ENCODE measurements at places on chromosomes 3 and 15. TPM values are rescaled to one million over a fixed set of nuclear protein-coding genes. Genes with fewer than 3 reads are reported as not detected.

DNA sequence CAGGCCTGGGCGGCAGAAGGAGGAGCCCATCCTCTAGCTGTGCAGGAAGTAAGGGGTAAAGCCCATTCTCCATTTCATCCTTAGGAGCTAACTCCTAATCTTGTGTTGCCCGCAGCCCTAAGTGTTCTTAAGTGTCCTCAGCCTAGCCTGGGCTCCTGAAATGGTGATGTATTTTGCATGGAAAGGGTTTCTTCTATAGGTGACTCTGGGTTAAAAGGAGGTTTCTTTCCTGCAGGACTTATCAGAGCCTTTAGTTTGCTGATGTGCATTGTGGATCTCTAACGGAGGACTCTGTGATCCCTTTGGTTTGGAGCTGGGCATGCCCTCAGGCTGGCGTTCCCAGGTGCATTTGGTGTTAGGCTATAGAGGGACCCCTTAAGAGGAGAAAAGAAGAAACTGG, 48.5 kb upstream of the TRPM1 start:
- H3K27me3 ChIP-seq = peaks cover 14% of the 10 kb centered on the region
- H3K4me3 ChIP-seq = no peak overlapping the region
- H3K27ac ChIP-seq = no peak overlapping the region
- H3K36me3 ChIP-seq = no peaks in the 10 kb centered on the region
- DNase-seq = no peak
- no peaks in the 10 kb centered on the region for H3K4me1 ChIP-seq

- H3K27me3 ChIP-seq = no peaks in the 10 kb centered on the region
- H3K27ac ChIP-seq = no peak overlapping the region
- no peaks in the 10 kb centered on the region for H3K4me1 ChIP-seq
- no peak overlapping the region for H3K4me3 ChIP-seq
- DNase-seq = no peak
Measured at GRCh38 chr3:108035751-108036150, 55.1 kb downstream of the CD47 start.

GRCh38 chr3:69143612-69144011, 21.2 kb upstream of the LMOD3 start:
- H3K36me3 ChIP-seq = no peaks in the 10 kb centered on the region
- peaks cover 2% of the 10 kb centered on the region for H3K27me3 ChIP-seq
- H3K4me3 ChIP-seq = no peak overlapping the region
- DNase-seq = peak; percentile 4

Gene RMDN3
- 32.6 TPM for total RNA-seq

- H3K27ac ChIP-seq = no peak overlapping the region
- H3K4me3 ChIP-seq = no peak overlapping the region
Measured at GRCh38 chr3:27089068-27089467, 280.1 kb downstream of the NEK10 start.

DNA sequence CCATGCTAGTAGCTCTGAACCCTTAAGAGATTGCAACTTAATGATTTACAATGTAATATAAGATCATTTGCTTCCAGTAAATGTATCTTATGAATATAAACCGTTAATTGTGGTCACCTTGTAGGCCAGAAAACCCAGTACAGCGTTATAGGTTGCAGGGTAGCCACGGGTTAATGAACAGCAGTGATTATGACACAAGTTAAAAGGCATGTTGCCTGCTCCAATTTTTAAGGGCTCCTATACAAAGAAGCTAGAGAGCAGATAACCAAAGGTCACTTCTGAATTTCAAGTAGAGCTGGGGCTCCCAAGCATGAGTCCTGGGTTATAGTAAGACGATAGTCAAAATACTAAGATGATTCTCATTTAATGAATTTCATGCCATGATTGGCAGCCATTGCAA, 13.5 kb downstream of the GUCA1C start:
- no peaks in the 10 kb centered on the region for H3K36me3 ChIP-seq
- no peak overlapping the region for H3K4me3 ChIP-seq
- DNase-seq = peak; percentile 16
- H3K27me3 ChIP-seq = no peaks in the 10 kb centered on the region

DNA sequence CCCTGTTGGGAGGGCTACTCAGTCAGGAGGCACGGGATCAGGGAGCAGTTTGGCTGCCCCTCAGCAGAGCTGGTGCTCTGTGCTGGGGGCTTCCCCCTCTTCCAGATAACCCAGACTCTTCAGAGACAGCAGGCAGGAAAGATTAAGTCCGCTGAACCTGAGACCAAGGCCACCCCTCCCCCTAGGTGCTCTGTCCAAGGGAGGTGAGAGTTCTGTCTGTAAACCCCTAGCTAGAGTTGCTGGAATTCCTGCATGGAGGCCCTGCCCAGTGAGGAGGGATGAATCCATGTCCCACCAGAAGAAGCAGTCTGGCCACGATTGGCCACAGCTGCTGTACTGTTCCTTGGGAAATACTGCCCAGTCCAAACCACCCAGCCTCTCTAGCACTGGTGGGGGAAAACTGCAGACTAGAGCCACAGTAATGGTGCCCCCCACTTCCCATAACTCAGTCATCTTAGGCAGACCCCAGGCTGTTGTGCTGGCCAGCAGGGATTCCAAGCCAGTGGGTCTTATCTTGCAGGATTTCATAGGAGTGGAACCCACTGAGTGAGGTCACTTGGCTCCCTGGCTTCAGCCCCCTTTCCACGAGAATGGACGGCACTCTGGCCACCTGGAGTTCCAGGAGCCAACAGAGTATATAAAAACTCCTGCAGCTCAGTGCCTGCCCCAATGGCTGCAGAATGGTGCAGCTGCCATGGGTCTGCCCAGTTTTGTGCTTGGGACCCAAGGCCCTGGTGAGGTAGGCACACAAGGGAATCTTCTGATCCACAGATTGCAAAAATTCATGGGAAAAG, 42.9 kb downstream of the NPAP1 start:
- no peaks in the 10 kb centered on the region for H3K36me3 ChIP-seq
- H3K4me3 ChIP-seq = no peak overlapping the region
- no peak for DNase-seq
- H3K27ac ChIP-seq = no peak overlapping the region

- no peak overlapping the region for H3K27ac ChIP-seq
- H3K27me3 ChIP-seq = no peaks in the 10 kb centered on the region
- H3K4me3 ChIP-seq = no peak overlapping the region
- peaks cover 1% of the 10 kb centered on the region for H3K4me1 ChIP-seq
Measured at GRCh38 chr3:94167796-94168195, 104.9 kb downstream of the NSUN3 start.

GRCh38 chr3:169886671-169887070, 16.9 kb upstream of the LRRC31 start:
- peak; percentile 46 for DNase-seq
- H3K4me3 ChIP-seq = no peak overlapping the region

Gene NMNAT3
- total RNA-seq = 2.5 TPM

Gene NANOGP8
- total RNA-seq = not detected

Gene TIMMDC1
- total RNA-seq = 116 TPM

- H3K4me3 ChIP-seq = no peak overlapping the region
- H3K4me1 ChIP-seq = no peaks in the 10 kb centered on the region
- no peak overlapping the region for H3K27ac ChIP-seq
- no peak for DNase-seq
- no peaks in the 10 kb centered on the region for H3K36me3 ChIP-seq
Measured at GRCh38 chr3:70000563-70001081, 1.1 kb downstream of the SAMMSON start.

- no peak overlapping the region for H3K27ac ChIP-seq
- no peaks in the 10 kb centered on the region for H3K36me3 ChIP-seq
- H3K4me1 ChIP-seq = no peaks in the 10 kb centered on the region
- no peak overlapping the region for H3K4me3 ChIP-seq
- DNase-seq = no peak
- no peaks in the 10 kb centered on the region for H3K27me3 ChIP-seq
Measured at GRCh38 chr3:18751514-18751913, 326.4 kb upstream of the SATB1 start.

GRCh38 chr3:181326637-181327223, 337.2 kb upstream of the DNAJC19 start:
- no peaks in the 10 kb centered on the region for H3K4me1 ChIP-seq
- no peak overlapping the region for H3K27ac ChIP-seq
- H3K27me3 ChIP-seq = no peaks in the 10 kb centered on the region
- DNase-seq = peak; percentile 9

- no peaks in the 10 kb centered on the region for H3K27me3 ChIP-seq
- no peak overlapping the region for H3K4me3 ChIP-seq
- no peak for DNase-seq
Measured at GRCh38 chr15:63943829-63944680, 102.2 kb downstream of the DAPK2 start.

GRCh38 chr15:58213587-58214338, 75.6 kb downstream of the AQP9 start:
- no peak overlapping the region for H3K27ac ChIP-seq
- H3K27me3 ChIP-seq = no peaks in the 10 kb centered on the region
- no peak for DNase-seq
- no peak overlapping the region for H3K4me3 ChIP-seq
- H3K36me3 ChIP-seq = no peaks in the 10 kb centered on the region

Gene PLSCR2
- not detected for total RNA-seq

Gene CALML4
- 0.26 TPM for total RNA-seq

Gene SHC4
- total RNA-seq = 2.7 TPM

Gene CAV3
- not detected for total RNA-seq

DNA sequence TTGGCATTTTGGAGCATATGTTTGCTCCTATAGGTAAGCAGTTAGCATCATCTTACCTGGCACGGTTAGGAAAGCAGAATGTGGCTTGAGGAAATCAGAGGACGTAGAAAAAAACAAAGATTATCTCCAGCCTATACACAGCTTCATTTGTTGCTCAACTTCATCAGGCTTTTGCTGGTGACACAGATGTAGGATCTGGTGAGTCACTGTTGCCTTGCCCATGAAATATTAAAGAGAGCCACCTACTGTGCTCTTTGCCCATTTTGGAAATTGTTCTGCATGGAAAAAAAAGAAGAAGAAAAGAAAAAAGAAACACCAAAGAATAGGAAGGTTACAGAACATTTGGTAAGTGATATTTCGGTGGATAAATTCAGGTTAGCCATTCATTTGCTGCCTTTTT, 3.8 kb downstream of the IL1RAP start:
- no peak overlapping the region for H3K27ac ChIP-seq
- peak; percentile 64 for DNase-seq
- H3K36me3 ChIP-seq = no peaks in the 10 kb centered on the region
- H3K4me3 ChIP-seq = no peak overlapping the region

- H3K27ac ChIP-seq = no peak overlapping the region
- H3K36me3 ChIP-seq = no peaks in the 10 kb centered on the region
- no peaks in the 10 kb centered on the region for H3K4me1 ChIP-seq
- no peak for DNase-seq
- no peak overlapping the region for H3K4me3 ChIP-seq
Measured at GRCh38 chr15:35330916-35331315, 215.0 kb downstream of the DPH6 start.

Gene PIGX
- total RNA-seq = 13.9 TPM

DNA sequence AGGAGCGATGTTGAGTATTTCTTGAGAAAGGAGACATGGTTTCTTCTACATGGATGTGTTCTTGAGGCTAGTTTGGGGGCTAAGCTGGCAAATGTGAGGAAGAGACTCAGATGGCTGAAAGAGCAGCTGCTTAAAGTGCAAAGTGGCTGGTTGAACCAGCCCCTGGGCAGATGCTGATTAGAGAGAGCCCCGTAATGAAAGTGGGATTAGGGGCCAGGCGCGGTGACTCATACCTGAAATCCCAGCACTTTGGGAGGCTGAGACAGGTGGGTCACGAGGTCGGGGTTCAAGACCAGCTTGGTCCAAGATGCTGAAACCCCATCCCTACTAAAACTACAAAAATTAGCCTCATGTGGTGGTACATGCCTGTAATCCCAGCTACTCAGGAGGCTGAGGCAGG, 75.0 kb upstream of the GCNT3 start:
- no peaks in the 10 kb centered on the region for H3K4me1 ChIP-seq
- no peaks in the 10 kb centered on the region for H3K36me3 ChIP-seq
- H3K4me3 ChIP-seq = no peak overlapping the region
- peaks cover 4% of the 10 kb centered on the region for H3K27me3 ChIP-seq
- no peak overlapping the region for H3K27ac ChIP-seq

DNA sequence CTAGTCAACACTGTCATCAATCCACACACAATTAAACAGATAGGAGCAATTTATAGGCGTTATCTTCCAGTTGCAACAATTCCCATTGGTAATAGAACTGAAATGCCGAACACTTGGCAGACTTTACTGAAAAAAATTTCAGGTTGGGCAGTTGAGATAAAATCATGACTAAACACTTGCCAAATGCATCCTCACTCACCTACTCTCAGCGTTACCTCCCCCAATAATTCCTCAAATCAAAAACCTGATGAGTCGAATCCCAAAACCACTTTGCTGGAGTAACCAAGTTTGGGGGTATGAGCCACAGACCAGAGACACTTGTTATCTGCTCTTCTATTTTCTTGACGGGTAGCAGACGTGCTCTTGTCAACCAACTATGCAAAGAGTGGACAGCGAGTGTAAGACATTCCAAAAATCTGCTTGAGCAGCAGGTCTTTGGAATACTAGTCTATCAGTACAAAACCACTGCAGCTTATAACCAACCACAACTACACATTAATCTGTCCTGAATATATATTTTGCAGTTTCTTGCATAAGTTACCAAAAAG, 30.3 kb downstream of the PPP1R2 start:
- no peaks in the 10 kb centered on the region for H3K27me3 ChIP-seq
- H3K36me3 ChIP-seq = peaks cover 3% of the 10 kb centered on the region
- DNase-seq = no peak
- no peak overlapping the region for H3K27ac ChIP-seq

GRCh38 chr3:14406766-14407165, 4.4 kb downstream of the SLC6A6 start:
- H3K27me3 ChIP-seq = no peaks in the 10 kb centered on the region
- peaks cover 2% of the 10 kb centered on the region for H3K36me3 ChIP-seq
- H3K4me3 ChIP-seq = no peak overlapping the region
- H3K4me1 ChIP-seq = peaks cover 36% of the 10 kb centered on the region

Gene IQCF5
- not detected for total RNA-seq

Gene MYEF2
- 22.6 TPM for total RNA-seq

DNA sequence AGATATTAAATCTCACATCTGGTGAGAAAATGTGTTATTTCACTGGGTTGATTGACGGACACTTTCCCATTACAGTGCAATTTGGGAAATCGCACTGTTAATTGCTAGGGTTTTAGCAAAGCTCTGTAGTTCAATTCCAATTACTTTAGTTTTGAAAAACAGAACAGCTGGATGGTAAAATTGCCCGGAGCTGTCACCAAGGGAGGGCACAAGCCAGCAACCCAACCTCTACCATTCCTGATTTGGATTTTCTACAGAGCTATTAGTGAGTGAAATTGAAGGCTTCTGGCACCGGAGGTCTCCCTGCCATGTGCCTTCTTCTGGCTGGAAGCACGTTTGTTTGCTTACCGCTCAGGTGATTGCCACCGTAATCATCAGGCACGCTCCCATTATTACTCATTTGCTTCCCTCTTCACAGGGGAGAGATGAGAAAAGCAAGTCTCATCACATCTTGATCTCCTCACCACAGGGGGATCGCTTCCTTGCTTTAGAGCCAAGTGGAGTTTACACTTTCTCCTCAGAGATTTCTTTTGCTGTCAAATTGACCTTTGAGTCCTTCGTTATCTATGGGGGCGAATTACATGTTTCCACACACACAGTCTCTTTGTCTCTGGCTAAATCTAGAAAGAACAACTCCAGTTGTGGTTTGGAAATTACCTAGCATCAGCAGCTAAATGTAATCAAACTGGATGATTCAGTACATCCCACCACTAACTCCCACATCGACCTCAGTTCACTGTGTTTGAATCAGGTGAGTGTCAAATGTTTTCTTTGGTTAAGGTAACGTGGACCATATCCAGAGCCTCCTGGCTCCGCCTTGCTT, 421.7 kb upstream of the GOLIM4 start:
- no peak overlapping the region for H3K27ac ChIP-seq
- peak; percentile 16 for DNase-seq
- H3K4me3 ChIP-seq = no peak overlapping the region
- no peaks in the 10 kb centered on the region for H3K36me3 ChIP-seq

- no peak overlapping the region for H3K4me3 ChIP-seq
- no peaks in the 10 kb centered on the region for H3K27me3 ChIP-seq
- no peaks in the 10 kb centered on the region for H3K36me3 ChIP-seq
- no peak overlapping the region for H3K27ac ChIP-seq
- DNase-seq = no peak
Measured at GRCh38 chr3:100682056-100682853, 27.0 kb upstream of the TFG start.

Measured in astrocyte (in vitro differentiated cells and primary cell).